ENCODE measurements at places on chromosomes 12 and 14.

GRCh38 chr12:14824012-14824634, 10.1 kb upstream of the SMCO3 start:
- DNase-seq: no peak

DNA sequence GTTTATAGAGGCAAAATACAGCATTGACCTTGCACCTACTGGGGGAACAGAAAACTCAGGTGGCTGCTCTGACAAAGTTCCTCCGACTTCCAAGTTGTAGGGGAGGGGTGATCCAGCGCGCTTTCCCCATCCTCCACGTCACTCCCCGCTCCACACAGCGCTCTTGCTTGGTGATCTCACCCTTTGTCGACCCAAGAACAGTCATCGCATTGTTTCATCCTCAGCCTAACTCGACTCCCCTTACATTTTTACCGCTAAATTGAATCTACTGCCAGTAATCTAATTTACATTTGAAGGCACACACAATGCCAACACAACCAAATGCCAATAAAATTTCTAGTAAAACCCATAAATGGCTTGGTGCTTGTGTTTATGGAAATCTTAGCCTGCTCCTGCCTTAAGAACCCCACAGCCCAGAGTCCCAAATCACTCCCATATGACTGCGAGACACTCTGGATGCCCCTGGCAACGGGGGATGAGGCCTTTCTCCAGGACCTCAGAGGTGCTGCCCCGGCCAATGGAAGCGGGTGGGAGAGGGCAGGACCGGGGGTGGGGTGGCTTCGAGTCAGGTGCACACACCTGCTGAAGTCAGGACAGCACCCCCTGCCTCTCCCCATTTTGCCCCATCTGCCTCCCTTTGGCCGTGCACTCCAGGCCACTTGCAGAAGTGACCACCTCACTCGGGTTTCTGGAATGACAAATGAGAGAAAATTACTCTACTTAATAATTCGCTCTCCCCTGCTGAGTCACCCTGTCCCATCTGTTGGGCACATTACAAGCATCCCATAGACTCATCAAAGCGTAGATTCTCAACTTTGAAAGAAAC, 98.2 kb upstream of the GSC start:
- DNase-seq: no peak

- no peak for DNase-seq
Measured at GRCh38 chr12:60874091-60874490, 1278.3 kb downstream of the SLC16A7 start.

GRCh38 chr14:63902375-63902976, 49.7 kb downstream of the SYNE2 start:
- no peak for DNase-seq

- DNase-seq: no peak
Measured at GRCh38 chr12:100493396-100494012, 19.8 kb downstream of the NR1H4 start.

- DNase-seq: no peak
Measured at GRCh38 chr12:124392271-124392666, 97.4 kb downstream of the RFLNA start.
